ENCODE measurements at places on chromosomes 1 and 21.

DNA sequence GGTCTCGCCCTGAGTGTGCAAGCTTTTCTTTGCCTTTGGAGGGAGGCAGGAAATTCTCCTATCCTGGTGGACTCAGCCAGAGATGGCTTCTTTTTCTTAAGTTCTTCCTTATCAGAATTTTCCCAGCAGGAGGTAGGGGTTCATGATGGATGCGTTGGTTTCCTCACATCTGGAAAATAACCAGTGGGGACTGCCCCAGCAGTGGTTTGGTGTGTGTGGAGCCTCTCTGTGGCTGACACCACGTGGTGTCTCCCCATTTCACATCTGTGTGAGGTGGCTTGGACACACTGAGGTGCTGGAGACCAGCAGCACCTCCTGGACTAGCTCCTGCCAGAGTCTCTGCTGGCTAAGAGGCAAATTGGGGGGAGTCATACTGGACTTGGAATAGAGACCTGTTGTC, 32.6 kb downstream of the B3GALT5 start:
- DNase-seq = no peak

DNA sequence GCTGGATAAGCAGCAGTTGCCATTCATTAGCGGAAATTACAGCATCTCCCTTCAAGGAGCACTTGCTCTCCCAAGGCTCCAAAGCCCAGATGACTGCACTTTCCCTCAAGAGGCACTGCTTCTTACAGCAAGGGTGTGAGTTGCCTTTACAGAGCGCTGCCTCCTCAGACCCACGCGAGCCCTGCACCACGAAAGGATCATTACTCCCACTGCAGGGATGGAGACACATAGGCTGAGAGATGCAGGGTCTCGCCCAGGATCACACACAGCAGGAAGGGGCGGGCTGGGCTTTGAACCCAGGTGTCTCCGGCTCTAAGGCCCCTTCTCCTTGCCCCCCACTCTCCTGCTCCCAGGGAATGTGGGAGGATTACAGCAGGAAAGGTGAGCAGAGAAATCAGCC, 405.5 kb downstream of the MATN1 start:
- DNase-seq = no peak

GRCh38 chr1:223745731-223746130, 33.4 kb downstream of the CAPN2 start:
- no peak for DNase-seq

- no peak for DNase-seq
These were observed 19.9 kb downstream of the MX2 start for GRCh38 chr21:41381731-41382130.

- DNase-seq = no peak
These were observed 47.6 kb downstream of the TRIM11 start for GRCh38 chr1:228358764-228359612.

Data from WTC11 (cell line).